ENCODE measurements at places on chromosomes 13 and 19. TPM values are rescaled to one million over a fixed set of nuclear protein-coding genes. Genes with fewer than 3 reads are reported as not detected.

- ATAC-seq: no peak
These were observed 36.4 kb downstream of the PSG11 start for GRCh38 chr19:42989851-42990250.

Gene ATG4D
- 29.5 TPM for total RNA-seq

DNA sequence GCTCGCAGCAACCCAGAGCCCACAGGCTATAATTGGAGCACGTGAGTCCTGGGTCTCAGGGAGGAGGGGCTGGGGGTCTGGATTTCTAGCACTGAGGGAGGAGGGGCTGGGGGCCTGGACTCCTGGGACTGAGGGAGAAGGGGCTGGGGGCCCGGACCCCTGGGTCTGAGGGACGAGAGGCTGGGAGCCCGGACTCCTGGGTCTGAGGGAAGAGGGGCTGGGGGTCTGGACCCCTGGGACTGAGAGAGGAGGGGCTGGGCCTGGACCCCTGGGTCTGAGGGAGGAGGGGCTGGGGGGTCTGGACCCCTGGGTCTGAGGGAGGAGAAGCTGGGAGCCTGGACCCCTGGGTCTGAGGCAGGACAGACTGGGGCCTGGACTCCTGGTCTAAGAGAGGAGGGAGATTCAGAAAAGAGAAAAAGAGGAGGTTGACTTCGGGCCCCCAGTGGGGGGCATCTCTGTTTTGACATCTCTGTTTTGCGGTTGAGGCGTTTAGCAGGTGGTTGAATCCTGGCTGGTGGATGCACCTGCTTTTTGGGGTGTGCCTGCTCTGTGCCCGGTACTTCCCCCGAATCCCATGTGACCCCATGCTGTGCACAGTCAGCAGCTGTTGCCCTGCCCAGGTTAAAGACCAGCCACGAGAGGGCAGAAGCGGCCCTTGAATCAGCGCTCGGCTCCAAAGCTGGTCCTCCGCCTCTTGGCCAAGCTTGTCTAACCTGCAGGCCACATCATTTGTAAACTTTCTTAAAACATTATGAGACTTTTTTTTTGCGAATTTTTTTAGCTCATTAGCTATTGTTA, 10.5 kb downstream of the PVR start:
- ATAC-seq: no peak

Gene TECR
- total RNA-seq: 26.6 TPM

GRCh38 chr19:54448040-54448773, 792 bp upstream of the LENG8 start:
- peak; percentile 22 for ATAC-seq

Measured in gastroesophageal sphincter (tissue), 4 donors.